ENCODE measurements at places on chromosomes 6 and 20. TPM values are rescaled to one million over a fixed set of nuclear protein-coding genes. Genes with fewer than 3 reads are reported as not detected.

The CD2AP gene
- polyA plus RNA-seq, result 38.0 TPM

The CNR1 gene
- 0.71 TPM for polyA plus RNA-seq

The GTSF1L gene
- polyA plus RNA-seq, result not detected

The KCNG1 gene
- 8.1 TPM for polyA plus RNA-seq

The LRRC73 gene
- polyA plus RNA-seq, result not detected

The SLC52A3 gene
- 2.3 TPM for polyA plus RNA-seq

The ENPP1 gene
- polyA plus RNA-seq, result 14.5 TPM

The TAGAP gene
- not detected for polyA plus RNA-seq

The C6orf15 gene
- not detected for polyA plus RNA-seq

The KCNQ5 gene
- polyA plus RNA-seq, result 0.68 TPM

The LIN28B gene
- polyA plus RNA-seq, result 28.9 TPM

The HLA-A gene
- 170 TPM for polyA plus RNA-seq

The FUT9 gene
- 2.1 TPM for polyA plus RNA-seq

The PGC gene
- not detected for polyA plus RNA-seq

The BPIFB2 gene
- polyA plus RNA-seq, result not detected

The DEFB123 gene
- polyA plus RNA-seq, result not detected

The GGTLC1 gene
- not detected for polyA plus RNA-seq

The TNFRSF6B gene
- not detected for polyA plus RNA-seq

The SLC22A3 gene
- polyA plus RNA-seq, result 0.61 TPM

The SDCBP2 gene
- polyA plus RNA-seq, result 3.2 TPM

The TPBG gene
- polyA plus RNA-seq, result 22.1 TPM

The PTPRK gene
- polyA plus RNA-seq, result 26.9 TPM

The SIRPA gene
- 1.5 TPM for polyA plus RNA-seq

The NKX2-4 gene
- 0.61 TPM for polyA plus RNA-seq

The RPS18 gene
- 5,223 TPM for polyA plus RNA-seq

The CALHM6 gene
- polyA plus RNA-seq, result 2.6 TPM

The FAM184A gene
- 10.6 TPM for polyA plus RNA-seq

The CRISP3 gene
- polyA plus RNA-seq, result not detected

The PI16 gene
- polyA plus RNA-seq, result 0.50 TPM

The PRR18 gene
- polyA plus RNA-seq, result not detected

The CD109 gene
- polyA plus RNA-seq, result 1.1 TPM

The SPTLC3 gene
- polyA plus RNA-seq, result 0.66 TPM

The MYB gene
- 4.2 TPM for polyA plus RNA-seq

The CDSN gene
- polyA plus RNA-seq, result not detected

The GPR6 gene
- polyA plus RNA-seq, result not detected

The DSP gene
- polyA plus RNA-seq, result 14.8 TPM

The RIPPLY2 gene
- polyA plus RNA-seq, result 4.0 TPM
